ENCODE measurements at places on chromosomes 3 and 15.

GRCh38 chr15:64071931-64072765 lies 21.5 kb downstream of the CIAO2A start:
- no peaks in the 10 kb centered on the region for H3K27me3 ChIP-seq
- peak overlapping the region; percentile 42 for H3K27ac ChIP-seq
- peaks cover 4% of the 10 kb centered on the region for H3K36me3 ChIP-seq
- peaks cover 15% of the 10 kb centered on the region for H3K4me1 ChIP-seq

DNA sequence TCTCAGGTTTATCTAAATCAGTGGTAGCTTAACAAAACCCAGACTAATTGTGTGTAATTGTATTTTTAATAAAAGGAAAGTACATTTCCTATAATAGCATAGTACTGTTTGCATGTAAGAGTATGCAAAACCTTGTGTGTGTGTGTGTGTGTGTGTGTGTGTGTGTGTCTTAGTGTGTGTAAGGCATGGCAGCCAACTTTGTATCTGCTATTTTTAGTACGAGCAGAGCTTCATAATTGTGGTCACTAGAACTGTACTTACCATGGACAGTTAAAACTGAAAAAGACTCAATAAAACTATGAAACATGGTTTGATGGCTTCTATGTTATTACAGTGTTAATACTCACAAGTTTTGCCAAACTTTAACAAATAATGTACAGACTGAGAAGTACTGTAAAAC lies 6.2 kb downstream of the P2RY1 start:
- no peak overlapping the region for H3K4me3 ChIP-seq
- DNase-seq = no peak
- no peaks in the 10 kb centered on the region for H3K36me3 ChIP-seq
- H3K4me1 ChIP-seq = no peaks in the 10 kb centered on the region
- H3K27me3 ChIP-seq = peaks cover 6% of the 10 kb centered on the region
- H3K27ac ChIP-seq = no peak overlapping the region

GRCh38 chr15:89937365-89938350 lies 24.9 kb upstream of the ARPIN start:
- H3K4me1 ChIP-seq = no peaks in the 10 kb centered on the region
- DNase-seq = no peak
- H3K27me3 ChIP-seq = peaks cover 14% of the 10 kb centered on the region
- no peak overlapping the region for H3K27ac ChIP-seq

- 0 out of 2 replicates have a peak, but pooled peaks cover 2% of the 10 kb centered on the region for H3K4me1 ChIP-seq
- H3K36me3 ChIP-seq = no peaks in the 10 kb centered on the region
- no peak overlapping the region for H3K27ac ChIP-seq
- H3K27me3 ChIP-seq = no peaks in the 10 kb centered on the region
- no peak overlapping the region for H3K4me3 ChIP-seq
- DNase-seq = no peak
Observed at GRCh38 chr3:59046839-59047238, 3.0 kb downstream of the CFAP20DC start.

DNA sequence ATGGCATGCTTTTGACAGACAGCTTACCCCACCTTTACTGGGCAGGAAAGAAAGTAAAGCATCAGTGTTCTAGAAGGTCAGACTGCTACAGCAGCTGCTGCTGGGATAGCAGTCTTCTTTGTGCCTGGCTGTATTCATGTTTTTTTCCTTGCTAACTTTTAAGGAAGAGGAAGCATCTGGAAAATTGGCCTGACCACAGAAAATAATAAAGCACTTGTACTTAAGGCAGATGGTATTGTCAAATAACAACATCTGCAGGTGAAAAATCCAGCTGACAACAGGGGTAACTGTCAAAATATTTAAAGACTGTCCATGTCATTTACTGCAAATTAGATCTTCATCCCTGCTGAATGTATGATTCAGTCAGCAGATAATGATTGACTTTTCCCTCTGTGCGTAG lies 229.0 kb downstream of the OXSM start:
- H3K4me1 ChIP-seq = no peaks in the 10 kb centered on the region
- H3K27ac ChIP-seq = no peak overlapping the region
- H3K27me3 ChIP-seq = no peaks in the 10 kb centered on the region
- H3K36me3 ChIP-seq = no peaks in the 10 kb centered on the region
- DNase-seq = no peak

DNA sequence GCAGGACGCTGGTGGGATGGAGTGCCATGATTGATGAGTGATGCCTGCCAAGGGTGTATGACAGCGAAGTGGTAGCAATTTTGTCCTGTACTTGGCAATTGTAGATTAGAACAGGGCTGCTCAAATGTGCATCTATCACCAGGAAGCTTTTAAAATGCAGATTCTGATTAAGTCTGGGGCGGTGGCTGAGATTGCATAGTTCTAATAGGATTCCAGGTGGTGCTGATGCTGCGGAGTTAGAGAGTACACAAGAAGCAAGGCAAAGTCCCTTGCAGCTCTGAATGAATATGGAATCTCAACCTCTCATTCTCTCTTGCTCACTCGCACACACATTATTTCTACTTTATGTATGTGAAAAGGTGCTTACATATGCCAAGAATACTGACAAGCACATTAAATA lies 670.4 kb downstream of the FHIT start:
- no peak overlapping the region for H3K4me3 ChIP-seq
- no peak for DNase-seq
- H3K27me3 ChIP-seq = no peaks in the 10 kb centered on the region

GRCh38 chr3:82132210-82133069 lies 371.0 kb upstream of the GBE1 start:
- H3K27me3 ChIP-seq = no peaks in the 10 kb centered on the region
- H3K4me1 ChIP-seq = no peaks in the 10 kb centered on the region
- no peak for DNase-seq
- H3K36me3 ChIP-seq = no peaks in the 10 kb centered on the region
- no peak overlapping the region for H3K4me3 ChIP-seq
- H3K27ac ChIP-seq = no peak overlapping the region

GRCh38 chr15:34942363-34942762 lies 27.2 kb downstream of the AQR start:
- H3K36me3 ChIP-seq = peaks cover 13% of the 10 kb centered on the region
- DNase-seq = peak; percentile 84
- 0 out of 2 replicates have a peak, but pooled peaks cover 1% of the 10 kb centered on the region for H3K4me1 ChIP-seq
- H3K27me3 ChIP-seq = no peaks in the 10 kb centered on the region
- H3K27ac ChIP-seq = no peak overlapping the region

DNA sequence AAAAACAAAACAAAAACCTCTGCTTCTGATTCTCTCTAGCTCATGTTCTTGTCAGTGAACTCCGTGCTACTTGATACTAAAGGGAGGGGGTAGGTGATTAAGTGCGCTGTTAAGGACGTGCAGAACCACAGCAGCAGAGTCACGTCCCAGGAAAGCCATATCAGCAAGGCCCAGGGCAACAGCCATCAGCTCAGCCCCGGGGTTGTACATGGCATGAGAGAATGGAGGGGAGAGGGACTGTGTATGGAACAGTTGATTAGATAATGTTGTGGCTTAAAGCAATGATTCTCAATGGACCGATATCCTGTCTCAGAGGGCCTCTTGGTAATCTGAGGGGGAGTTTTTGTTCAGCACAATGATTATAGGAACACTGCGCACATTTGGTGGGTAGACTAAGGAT lies 27.6 kb downstream of the C2CD4A start:
- no peak overlapping the region for H3K27ac ChIP-seq
- peaks cover 5% of the 10 kb centered on the region for H3K27me3 ChIP-seq
- H3K36me3 ChIP-seq = no peaks in the 10 kb centered on the region
- DNase-seq = no peak
- H3K4me1 ChIP-seq = no peaks in the 10 kb centered on the region

- peak; percentile 81 for DNase-seq
- peaks cover 29% of the 10 kb centered on the region for H3K27me3 ChIP-seq
- H3K36me3 ChIP-seq = no peaks in the 10 kb centered on the region
- no peaks in the 10 kb centered on the region for H3K4me1 ChIP-seq
Observed at GRCh38 chr15:69058830-69059556, 44.5 kb downstream of the NOX5 start.

DNA sequence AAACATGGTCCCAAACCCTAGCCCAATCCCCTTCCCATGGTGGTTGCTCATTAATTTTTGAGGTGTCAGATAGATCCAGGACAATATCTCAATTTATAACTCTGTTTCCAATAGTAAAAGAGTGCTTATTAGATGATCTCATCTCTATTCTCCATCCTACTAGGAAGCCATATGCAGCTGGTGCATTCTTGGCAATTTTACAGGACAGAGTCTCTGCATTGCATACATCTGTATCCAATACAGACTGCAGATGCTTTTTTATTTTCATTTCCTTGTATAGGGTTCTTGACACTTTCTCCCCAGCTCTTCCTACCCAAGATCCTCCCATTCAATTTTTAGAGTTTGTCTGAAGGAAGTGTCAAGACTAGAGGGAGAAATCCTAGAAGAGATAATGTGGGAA lies 194.8 kb upstream of the DPH6 start:
- no peaks in the 10 kb centered on the region for H3K4me1 ChIP-seq
- no peaks in the 10 kb centered on the region for H3K36me3 ChIP-seq
- no peaks in the 10 kb centered on the region for H3K27me3 ChIP-seq

GRCh38 chr3:38396861-38397260 lies 50.3 kb downstream of the XYLB start:
- no peak overlapping the region for H3K4me3 ChIP-seq
- DNase-seq = no peak
- no peaks in the 10 kb centered on the region for H3K27me3 ChIP-seq
- no peaks in the 10 kb centered on the region for H3K4me1 ChIP-seq
- H3K36me3 ChIP-seq = peaks cover 7% of the 10 kb centered on the region
